ENCODE measurements at places on chromosomes 4 and X.

DNA sequence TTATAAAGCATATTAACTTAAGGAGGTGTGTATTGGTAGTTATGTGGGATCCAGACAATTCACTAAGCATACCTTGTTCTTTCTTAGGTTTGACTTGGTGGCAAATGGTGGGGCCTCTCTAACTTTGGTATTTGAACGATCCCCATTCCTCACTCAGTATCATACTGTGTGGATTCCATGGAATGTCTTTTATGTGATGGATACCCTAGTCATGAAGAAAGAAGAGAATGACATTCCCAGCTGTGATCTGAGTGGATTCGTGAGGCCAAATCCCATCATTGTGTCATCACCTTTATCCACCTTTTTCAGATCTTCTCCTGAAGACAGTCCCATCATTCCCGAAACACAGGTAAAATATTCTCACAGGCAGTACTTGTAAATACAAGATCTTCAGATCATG, 186.4 kb downstream of the DCTD start:
- no peak for DNase-seq

DNA sequence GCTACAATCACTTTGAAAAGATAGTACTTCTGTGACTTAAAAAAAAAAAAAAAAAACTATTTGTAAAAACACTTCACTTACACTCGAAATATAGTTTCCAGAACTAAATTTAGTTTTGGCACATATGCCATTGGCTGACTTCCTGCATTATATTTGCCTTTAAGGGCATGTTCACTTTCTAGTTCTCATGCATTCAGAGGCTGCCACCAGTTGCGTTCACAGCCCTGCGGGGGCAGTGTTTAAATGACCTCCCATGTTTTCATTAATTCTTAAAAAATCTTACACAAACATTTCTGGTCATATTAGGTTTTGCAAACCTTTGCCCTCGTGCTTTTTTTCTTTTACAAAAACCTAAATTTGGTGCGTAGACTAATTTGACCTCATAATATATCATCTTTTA, 12.4 kb upstream of the ARHGAP6 start:
- DNase-seq: no peak

- DNase-seq: no peak
Observed at GRCh38 chrX:13764281-13764680, 29.7 kb downstream of the OFD1 start.

- DNase-seq: no peak
Observed at GRCh38 chr4:6463311-6464289, 8.8 kb downstream of the PPP2R2C start.

DNA sequence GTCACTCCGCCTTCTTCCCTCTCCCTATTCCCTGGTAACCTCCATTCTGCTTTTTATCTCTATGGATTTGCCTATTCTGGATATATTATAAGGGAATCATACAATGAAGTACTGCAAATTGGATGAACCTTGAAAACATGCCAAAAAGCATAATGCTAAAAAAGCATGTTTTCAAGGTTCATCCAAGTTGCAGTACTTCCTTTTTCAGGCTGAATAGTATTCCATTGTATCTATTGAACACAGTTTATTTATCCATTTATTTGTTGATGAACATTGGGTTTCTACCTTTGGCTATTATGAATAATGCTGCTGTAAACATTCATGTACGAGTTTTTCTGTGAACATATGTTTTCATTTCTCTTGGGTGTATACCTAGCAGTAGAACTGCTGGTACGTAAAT, 9.2 kb downstream of the SAP30 start:
- DNase-seq: no peak

GRCh38 chr4:110792036-110792435, 169.2 kb upstream of the PITX2 start:
- DNase-seq: no peak

DNA sequence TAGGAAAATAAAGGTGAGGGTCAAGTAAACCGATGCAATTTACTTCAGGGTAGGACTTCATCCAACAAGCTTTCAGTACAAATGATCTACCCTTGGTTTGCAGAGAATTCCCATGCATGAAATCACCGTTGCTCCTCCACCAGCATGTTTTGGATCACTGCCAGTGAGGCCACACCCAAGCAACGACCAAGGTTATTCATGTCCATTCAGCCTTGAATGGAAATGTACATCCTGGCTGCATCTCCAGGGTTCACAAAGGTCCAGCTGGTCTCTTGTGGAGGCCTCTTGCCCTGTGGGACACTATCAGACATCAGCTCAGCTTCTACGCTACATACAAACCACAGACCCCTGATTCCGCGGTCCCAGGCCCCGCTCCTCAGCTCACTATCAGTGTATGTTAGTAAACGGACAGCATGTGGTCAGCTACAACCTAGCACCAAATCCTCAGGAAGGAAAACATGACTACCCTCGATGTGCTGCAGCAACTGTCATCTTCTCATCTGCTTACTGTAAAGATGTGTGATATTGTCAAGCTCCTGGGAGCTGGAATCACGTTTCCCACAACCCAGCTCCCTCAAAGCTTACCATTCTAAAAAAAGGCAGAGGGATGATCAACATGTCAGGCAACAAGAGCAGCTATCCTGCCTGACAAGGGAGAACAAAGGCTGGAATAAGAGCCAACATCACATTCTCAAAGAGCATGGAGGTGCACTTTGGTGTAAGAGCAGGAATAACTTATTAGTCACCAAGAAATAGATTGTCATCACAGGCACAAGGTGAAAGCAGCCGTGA, 4.9 kb downstream of the LYAR start:
- no peak for DNase-seq

GRCh38 chr4:76206222-76206942, 7.2 kb downstream of the SCARB2 start:
- no peak for DNase-seq

DNA sequence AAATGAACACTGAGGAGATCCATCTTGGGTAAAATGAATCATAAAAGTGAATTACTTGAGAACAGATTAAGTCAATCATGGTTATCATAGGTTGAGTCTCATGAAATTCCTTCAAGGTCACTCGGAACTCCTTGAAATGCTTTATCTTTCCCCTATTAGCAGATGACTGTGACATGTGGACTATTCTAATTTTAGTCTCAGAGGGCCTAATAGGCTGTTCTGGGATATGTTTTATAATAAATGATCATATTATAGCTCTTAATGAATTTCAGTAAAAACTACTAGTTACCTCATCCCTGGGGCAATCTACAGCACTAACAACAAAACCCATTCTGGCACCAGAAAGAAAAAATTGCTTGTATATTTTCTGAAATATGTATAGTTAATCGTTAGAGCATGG, 44.7 kb downstream of the SPATA4 start:
- DNase-seq: no peak

- DNase-seq: no peak
Observed at GRCh38 chr4:182248295-182248694, 5.1 kb downstream of the TENM3 start.

DNA sequence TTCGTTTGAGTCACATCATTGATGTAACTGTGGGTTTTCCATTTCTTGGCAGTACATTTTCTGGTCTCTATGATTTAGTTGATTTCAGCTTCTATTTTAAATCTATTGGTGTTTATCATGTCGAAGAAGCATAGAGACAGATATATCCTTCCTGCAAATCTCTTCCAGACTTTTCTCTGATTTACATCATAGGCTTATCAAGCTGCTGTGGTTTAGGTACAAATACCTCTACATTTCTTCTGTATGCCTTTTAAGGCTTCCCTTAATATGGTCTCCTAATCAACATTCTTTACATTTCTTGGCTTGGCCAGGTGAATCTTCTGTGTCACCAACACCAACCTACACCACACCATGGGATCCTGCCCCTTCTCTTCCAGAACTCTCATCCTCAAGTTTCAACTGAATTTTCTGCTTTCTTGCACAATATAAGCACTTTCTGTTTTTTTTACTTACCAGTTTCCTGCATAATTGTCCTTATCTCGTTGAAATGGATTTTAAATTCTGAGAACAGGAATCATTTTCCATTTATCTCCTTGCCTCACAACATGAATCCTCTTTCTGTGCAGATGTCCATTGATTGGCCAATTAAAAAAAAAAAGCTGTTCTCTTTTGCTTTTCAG, 626.9 kb downstream of the ANKRD50 start:
- DNase-seq: no peak

DNA sequence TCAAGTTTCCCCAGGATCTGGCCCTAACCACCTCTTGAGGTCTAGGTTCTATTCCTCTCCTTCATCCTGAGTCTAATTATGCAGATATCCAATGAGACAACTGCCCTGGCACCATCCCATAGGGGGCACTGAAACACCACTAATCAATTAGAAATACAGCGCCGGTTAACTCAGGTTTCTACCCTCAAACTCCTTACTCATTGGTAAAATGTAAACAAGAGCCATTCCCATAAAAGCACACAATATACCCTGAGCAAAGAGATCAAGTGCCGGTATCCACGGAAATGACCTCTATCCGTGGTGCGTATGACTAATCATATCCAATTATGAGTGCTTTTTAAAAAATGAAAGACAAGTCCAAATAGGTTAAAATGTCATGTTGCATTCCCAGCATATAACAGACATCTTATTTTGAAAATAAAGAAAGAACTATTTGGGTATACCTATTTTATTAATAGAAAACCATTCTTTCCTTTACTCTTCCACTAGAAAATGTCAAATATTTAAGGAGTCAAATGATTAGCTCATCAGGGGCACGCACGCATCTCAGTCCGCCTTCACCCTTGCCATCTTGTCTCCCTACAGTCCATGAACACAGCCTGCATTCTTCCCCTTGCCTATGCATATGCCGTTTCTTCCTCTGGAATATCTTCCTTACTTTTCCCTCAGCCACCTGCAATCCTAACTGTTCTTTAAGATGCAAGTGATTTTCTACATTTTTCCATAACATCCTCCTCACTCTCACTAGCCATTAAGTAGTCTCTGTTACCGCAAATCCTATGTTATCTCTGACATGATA, 141.1 kb downstream of the MAML3 start:
- DNase-seq: peak; percentile 60

DNA sequence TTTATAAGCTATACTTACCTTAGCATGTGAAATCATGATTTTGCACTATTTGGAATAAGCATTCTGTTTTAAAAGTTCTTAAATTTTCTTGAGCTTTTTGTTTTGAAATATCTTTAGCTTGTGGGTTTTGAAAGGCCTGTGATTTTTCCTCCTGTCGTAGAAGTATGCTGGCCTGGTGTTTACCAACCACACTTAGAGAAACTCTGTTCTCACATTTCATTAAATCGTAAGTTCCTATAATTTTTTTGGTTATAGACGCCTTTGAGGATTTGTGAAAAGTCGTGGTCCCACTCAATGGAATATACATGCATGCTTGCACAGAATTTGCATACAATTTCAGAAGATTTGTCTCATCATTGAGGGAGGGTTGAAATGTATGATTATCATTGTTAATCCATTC, 63.6 kb downstream of the PDLIM5 start:
- DNase-seq: no peak

GRCh38 chrX:46865281-46865680, 28.4 kb downstream of the RP2 start:
- no peak for DNase-seq

GRCh38 chrX:10749113-10749512, 128.7 kb upstream of the MID1 start:
- DNase-seq: no peak

DNA sequence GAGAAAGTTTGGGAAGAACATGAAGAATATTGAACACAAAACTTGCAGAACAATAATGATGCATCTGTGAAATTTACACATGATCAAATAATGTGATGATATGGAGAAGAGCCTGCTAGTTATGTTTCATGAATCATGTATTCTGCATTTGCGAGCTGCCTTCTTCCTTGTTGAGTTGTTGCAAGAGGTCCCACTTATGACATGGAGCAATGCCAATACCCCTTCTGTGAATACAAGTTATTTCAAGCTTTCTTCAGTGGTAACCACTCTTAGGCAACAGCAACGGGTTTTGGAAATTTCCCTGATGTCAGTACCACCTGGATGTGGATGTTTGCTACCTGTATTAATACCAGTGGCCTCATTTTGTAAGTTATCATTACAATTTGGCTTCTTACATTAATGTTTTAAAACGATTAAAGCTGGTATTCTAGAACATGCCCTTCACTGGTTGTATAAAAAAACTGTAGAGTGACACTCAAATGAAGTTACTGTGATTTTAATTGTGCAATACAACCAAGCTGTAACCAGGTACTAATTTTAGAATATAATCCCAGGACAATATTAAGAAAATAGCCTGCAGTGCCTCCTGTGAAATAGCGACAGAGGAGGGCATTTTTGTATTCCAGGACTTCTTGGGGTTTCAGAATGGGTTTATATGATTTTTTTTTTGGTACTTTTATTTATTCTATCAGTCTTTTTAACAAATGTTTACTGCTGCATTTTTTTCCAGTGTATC, 25.3 kb downstream of the IQCM start:
- DNase-seq: no peak

Measured in WTC11 (cell line).